B cell (primary cell): ENCODE measurements at places on chromosomes 7 and 10. TPM values are rescaled to one million over a fixed set of nuclear protein-coding genes. Genes with fewer than 3 reads are reported as not detected.

PRPS1L1 gene
- total RNA-seq = not detected in 2 replicates

CALHM1 gene
- 0.34 and 0.41 TPM in 2 replicates for total RNA-seq

DNA sequence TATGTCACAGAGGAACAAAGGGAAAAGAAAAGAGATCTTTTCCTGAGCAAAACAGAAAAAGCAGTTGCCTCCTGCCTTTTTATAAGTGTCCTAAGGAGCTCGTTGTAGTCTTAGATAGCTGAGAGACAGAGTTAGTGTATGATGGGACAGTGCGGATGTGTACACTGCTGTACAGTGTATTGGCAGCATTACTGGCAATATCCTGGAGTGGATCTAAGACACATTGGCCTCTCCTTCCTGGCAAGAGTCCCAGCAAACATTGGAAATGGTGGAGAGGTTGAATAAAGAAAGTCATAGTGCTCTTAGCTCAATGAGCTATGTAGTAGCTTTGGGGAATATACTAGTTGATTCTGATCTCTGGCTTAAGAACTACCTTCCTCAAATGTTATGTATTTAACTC lies 22.7 kb downstream of the GARS1 start:
- no peak for DNase-seq

BTBD16 gene
- total RNA-seq = not detected in 2 replicates

DNA sequence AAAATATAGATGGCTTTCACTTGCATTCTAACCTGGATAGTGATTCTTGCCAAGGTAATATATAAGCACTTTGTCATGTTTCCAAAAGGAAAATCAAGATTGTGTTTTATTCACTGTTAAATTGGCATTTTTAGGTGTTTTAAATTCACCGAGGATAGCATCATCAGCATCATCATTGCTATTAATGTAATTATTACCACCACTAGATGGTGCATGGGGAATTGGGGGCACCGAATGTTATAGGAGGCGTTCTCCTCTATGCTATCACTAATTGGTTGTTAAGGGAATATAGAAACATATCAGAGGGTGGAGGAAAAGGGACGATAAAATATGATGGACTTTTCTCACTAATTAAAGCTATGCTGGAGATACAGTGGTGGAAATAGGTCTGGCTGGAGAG lies 95.5 kb downstream of the CELF2 start:
- DNase-seq = peak; percentile 71

C10orf143 gene
- total RNA-seq = 9.1 and 12.3 TPM in 2 replicates

- DNase-seq = no peak
These were observed 58.7 kb upstream of the KMT2E start for GRCh38 chr7:104955276-104955675.

ASAH2 gene
- total RNA-seq = 0.44 and 1.9 TPM in 2 replicates

DNA sequence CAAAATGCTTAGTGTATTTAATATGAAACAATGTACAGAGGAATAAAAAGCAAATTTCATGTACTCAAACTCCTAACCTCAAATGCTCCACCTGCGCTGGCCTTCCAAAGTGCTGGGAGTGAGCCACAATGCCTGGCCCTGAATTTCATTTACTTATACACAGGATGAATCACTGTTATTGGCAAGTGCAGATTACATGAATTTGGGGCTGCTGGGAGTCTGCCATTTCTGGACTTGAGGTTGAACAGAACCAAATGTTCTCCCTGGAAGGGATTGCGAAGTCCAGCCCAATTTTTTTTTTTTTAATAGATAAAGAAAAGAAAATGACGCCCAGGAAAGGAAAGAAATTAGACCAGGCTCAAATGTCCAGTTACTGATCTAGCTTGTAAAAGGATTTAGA lies 6.8 kb upstream of the CSTF2T start:
- DNase-seq = no peak

DPYSL4 gene
- total RNA-seq = 0.22 TPM in 1 of 2 replicates, not detected in the other

- DNase-seq = no peak
These were observed 7.4 kb upstream of the DNAJB6 start for GRCh38 chr7:157329447-157329846.

COPG2 gene
- 13.4 and 14.7 TPM in 2 replicates for total RNA-seq

- no peak for DNase-seq
These were observed 107.3 kb downstream of the HGF start for GRCh38 chr7:81662531-81662930.
